ENCODE measurements at places on chromosomes 2 and 18. TPM values are rescaled to one million over a fixed set of nuclear protein-coding genes. Genes with fewer than 3 reads are reported as not detected.

The BUB1 gene
- 0.26 TPM for polyA plus RNA-seq

The ZC3H8 gene
- polyA plus RNA-seq: 2.9 TPM

The CAPN14 gene
- not detected for polyA plus RNA-seq

The GPR75 gene
- polyA plus RNA-seq: 0.45 TPM

The GREB1L gene
- polyA plus RNA-seq: 4.5 TPM

The HOXD3 gene
- polyA plus RNA-seq: 3.3 TPM

The KIAA2012 gene
- not detected for polyA plus RNA-seq

The SMYD1 gene
- 0.06 TPM for polyA plus RNA-seq

The PTPRN gene
- 0.45 TPM for polyA plus RNA-seq

The UPP2 gene
- polyA plus RNA-seq: 0.22 TPM

The IL36RN gene
- 0.01 TPM for polyA plus RNA-seq

The MDH1B gene
- polyA plus RNA-seq: 0.67 TPM

The CAPN13 gene
- 0.11 TPM for polyA plus RNA-seq

The HOXD1 gene
- polyA plus RNA-seq: 0.14 TPM

The OSR1 gene
- 2.7 TPM for polyA plus RNA-seq

The POMC gene
- polyA plus RNA-seq: 6.5 TPM

The NR4A2 gene
- polyA plus RNA-seq: 93.8 TPM

The CGREF1 gene
- polyA plus RNA-seq: 3.3 TPM

The ZBTB7C gene
- polyA plus RNA-seq: 0.53 TPM

The RAX gene
- polyA plus RNA-seq: not detected

The C2orf42 gene
- polyA plus RNA-seq: 14.2 TPM

The LYPD6 gene
- 0.39 TPM for polyA plus RNA-seq

The HOXD8 gene
- 6.3 TPM for polyA plus RNA-seq

The STPG4 gene
- not detected for polyA plus RNA-seq

The HJURP gene
- 0.16 TPM for polyA plus RNA-seq

The RUFY4 gene
- polyA plus RNA-seq: 0.40 TPM

The MYO5B gene
- polyA plus RNA-seq: 3.3 TPM

The MPV17 gene
- polyA plus RNA-seq: 103 TPM

The SRD5A2 gene
- polyA plus RNA-seq: not detected

The LRRC30 gene
- polyA plus RNA-seq: not detected

The LOXHD1 gene
- polyA plus RNA-seq: 0.73 TPM

The OSBPL6 gene
- 0.22 TPM for polyA plus RNA-seq

The IL18RAP gene
- 5.4 TPM for polyA plus RNA-seq

The TRIB2 gene
- polyA plus RNA-seq: 13.0 TPM

The TMEM169 gene
- 0.62 TPM for polyA plus RNA-seq

The DHRS9 gene
- polyA plus RNA-seq: 2.3 TPM

The NT5C1B gene
- polyA plus RNA-seq: not detected

The CLEC4F gene
- 1.6 TPM for polyA plus RNA-seq
